ENCODE measurements at places on chromosomes 1 and 21. TPM values are rescaled to one million over a fixed set of nuclear protein-coding genes. Genes with fewer than 3 reads are reported as not detected.

Gene SLC16A4
- total RNA-seq = 13.7 TPM

Gene ARHGEF11
- total RNA-seq = 56.7 TPM

Gene SIM2
- total RNA-seq = not detected

- no peak for DNase-seq
- H3K27me3 ChIP-seq = no peaks in the 10 kb centered on the region
- H3K4me3 ChIP-seq = no peak overlapping the region
These were observed 27.9 kb downstream of the PCSK9 start for GRCh38 chr1:55067022-55067778.

DNA sequence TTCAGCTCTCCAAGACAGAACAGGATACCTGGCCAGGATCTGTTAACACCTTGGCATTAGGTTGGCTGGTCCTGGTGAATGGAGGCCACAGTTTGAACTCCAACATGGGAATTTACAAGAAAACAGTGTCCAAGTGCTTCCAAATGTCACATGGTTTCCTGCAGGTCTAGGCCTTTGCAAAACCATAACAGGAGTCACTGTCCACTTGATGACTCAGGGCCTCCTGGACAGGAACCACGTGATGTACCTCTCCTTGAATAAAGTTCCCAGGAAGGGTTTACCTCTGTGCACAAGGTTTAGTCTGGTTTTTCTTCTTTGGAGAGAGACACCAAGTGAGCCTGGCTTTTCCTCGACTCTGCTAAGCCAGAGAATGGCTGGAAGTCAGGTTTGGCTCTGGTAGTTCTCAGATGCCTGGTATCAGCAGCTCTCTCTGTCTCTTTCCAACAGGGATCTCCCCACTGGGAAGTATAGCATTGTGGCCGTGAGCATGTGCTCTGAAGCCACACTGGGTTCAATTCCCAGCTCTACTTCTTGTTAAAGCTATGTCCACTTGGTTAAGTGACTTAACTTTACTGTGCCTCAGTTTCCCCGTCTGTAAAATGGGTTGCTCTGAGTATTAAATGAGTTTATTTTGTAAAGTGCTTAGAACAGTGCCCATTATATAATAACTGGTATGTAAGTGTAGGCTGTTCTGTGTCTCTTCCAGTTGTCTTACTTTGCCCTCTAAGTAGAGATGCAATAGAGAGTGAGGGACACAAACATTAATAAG lies 27.3 kb upstream of the TMEM61 start:
- H3K27ac ChIP-seq = no peak overlapping the region
- H3K4me3 ChIP-seq = no peak overlapping the region

DNA sequence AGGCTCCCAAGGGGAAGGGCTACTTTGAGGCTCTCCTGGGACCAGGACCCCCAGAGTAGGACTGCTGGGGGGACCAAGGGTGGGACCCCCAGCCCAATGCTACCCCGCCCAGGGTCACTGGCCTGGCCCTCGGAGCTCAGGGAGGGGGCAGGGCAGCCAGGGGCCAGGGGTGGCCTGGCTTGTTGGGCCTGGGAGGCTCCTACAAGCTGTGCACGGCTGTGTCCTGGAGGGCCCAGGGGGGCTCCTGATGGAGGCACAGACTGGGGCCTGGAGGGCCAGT lies 2.2 kb downstream of the HES4 start:
- peaks cover 30% of the 10 kb centered on the region for H3K27me3 ChIP-seq
- no peaks in the 10 kb centered on the region for H3K36me3 ChIP-seq
- H3K4me1 ChIP-seq = peaks cover 41% of the 10 kb centered on the region
- H3K27ac ChIP-seq = no peak overlapping the region
- H3K4me3 ChIP-seq = no peak overlapping the region
- no peak for DNase-seq

DNA sequence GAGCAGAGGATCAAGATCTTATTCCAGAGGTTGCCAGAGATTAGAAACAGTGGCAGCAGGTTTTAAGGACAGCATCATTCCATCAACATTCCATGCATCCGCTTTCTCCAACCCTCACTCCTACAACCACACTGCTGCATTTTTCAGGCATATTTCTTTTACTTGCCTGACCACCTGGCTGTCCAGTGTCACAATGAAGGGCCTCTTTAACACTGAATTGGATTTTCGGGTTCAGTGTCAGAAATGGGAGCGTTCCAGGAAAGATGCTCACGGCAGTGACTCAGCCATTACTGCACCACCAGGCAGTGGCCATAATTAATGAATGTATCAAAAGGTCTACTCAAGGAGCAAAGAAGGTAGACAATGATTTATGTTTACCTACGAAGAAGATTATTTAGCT lies 200.4 kb upstream of the ESRRG start:
- no peak for DNase-seq
- no peaks in the 10 kb centered on the region for H3K36me3 ChIP-seq
- no peak overlapping the region for H3K4me3 ChIP-seq
- no peak overlapping the region for H3K27ac ChIP-seq

DNA sequence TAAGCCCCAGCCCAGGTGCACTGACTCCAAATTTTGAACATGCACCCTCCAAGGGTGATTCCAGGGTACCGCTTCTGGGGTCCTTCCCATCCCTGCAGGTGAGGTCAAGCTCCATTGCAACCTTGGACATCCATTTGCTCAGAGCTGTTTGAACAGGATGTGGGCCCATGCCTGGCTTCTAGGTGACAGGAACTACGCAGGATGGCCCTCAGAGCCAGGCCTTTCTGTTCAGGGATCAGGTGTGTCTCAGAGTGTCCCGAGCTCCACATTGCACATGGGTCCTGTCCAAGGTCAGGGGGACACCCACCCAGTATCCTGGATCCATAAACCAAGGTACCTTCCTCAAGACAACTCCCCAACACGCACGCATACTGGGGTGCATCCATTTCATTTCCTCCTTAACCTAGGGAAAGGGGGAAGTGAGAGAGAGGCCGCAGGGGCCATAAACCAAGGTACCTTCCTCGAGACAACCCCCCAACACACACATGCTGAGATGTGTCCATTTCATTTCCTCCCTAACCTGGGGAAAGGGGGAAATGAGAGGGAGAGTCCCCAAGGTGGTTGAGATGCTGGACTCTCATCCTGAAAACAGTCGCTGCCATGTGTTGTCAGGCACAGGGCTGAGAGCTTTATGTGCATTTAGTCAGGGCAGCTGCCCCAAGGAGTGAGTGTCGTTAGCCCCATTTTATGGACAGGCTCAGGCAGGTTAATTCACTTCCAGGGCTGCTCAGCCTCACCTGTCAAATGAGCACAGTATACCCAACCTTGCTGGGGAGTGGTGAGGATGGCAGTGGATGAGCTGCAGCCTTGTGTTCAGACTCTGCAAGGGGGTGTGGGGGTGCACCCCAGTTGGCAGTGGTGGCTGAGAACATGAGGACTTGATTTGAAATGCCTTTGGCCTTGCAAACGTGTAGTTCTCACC lies 2.1 kb downstream of the SLC66A1 start:
- peaks cover 17% of the 10 kb centered on the region for H3K4me1 ChIP-seq
- no peaks in the 10 kb centered on the region for H3K27me3 ChIP-seq
- H3K36me3 ChIP-seq = peaks cover 12% of the 10 kb centered on the region
- peak; percentile 55 for DNase-seq
- no peak overlapping the region for H3K4me3 ChIP-seq

DNA sequence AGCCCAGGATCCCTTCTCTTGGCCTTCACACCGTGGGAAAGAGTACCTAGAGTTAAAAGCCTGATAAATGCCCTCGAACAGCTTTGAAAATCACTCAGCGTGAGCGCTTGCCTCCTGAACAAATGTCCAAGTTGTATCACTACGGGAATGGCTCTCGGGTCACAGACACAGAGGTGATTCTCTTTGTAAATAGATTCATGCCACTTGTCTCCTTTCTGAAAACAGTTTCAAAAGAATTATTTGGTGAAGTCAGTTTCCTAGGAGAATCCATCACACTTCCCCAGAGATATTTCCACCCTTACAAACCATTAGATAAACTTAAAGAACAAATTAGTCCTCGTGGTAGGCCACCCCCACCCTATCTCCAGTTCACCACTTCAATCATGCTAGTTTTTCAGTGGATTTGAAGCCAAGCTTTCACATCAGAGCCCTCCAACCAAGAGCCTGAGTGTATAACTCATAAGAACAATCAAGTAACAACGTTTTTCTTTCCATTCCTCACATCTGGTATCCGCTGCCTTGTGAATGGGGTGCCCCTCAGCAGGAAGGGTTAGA lies 132.9 kb downstream of the SLC30A10 start:
- no peak for DNase-seq
- no peak overlapping the region for H3K4me3 ChIP-seq
- H3K36me3 ChIP-seq = no peaks in the 10 kb centered on the region
- no peaks in the 10 kb centered on the region for H3K4me1 ChIP-seq
- no peaks in the 10 kb centered on the region for H3K27me3 ChIP-seq

DNA sequence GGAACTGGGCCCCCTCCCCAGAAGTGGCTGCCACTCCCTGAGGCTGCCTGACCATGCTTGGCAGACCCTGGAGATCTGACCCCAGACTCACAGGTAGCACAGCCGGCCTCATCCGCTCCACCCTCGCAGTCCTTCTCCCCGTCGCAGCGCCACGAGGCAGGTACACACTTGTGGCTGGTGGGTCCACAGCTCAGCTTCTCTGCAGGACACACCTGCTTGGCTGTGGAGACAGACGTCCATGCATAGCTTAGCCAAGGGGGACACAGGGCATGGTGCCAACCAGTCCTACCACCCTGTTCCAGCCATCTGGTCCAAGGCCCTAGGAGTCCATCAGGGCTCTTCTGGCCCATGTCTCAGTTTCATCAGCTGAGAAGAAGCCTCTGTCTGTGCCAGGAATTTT lies 42.2 kb upstream of the MAGOH start:
- H3K27ac ChIP-seq = no peak overlapping the region
- H3K4me3 ChIP-seq = no peak overlapping the region
- no peaks in the 10 kb centered on the region for H3K27me3 ChIP-seq
- no peaks in the 10 kb centered on the region for H3K36me3 ChIP-seq

DNA sequence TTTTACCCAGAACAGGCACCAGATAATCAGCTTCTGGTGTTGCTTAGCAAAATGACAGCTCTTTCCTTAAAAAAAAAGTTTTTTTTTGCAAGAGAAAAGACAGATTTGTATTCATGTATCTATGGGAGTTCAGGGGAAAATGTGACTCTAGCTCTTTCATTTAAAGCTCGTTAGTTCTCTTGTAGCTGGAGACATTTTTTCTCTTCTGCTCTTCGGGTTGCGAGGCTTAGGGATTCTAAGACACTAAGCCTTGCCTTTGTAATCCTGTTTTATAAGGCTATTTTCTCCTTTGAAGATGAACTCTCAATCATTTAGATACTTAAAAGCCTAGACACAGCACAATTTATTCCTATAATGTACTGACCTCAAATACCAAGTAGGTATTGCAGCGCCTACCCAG lies 40.3 kb upstream of the EDARADD start:
- H3K4me1 ChIP-seq = no peaks in the 10 kb centered on the region
- no peak overlapping the region for H3K27ac ChIP-seq
- no peak overlapping the region for H3K4me3 ChIP-seq
- no peaks in the 10 kb centered on the region for H3K36me3 ChIP-seq
- no peaks in the 10 kb centered on the region for H3K27me3 ChIP-seq

DNA sequence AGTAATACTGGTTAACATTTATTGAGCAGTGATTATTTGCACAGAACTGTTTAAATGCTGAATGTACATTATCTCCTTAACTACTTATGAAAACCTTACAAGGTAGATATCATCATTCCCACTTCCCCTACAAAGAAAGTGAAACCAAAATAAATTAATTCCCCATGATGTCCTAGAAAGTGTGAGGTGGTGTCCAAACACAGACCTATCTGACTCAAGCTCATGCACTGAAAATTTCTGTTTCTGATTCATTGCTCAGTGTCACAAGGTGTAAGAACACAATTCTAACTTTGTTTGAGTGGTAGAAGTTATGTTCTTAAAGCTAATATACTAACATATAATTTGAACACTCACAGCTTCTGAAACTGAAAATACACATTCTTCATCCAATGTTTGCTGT lies 178.7 kb downstream of the MRPL39 start:
- H3K27ac ChIP-seq = no peak overlapping the region
- no peaks in the 10 kb centered on the region for H3K36me3 ChIP-seq
- H3K27me3 ChIP-seq = no peaks in the 10 kb centered on the region
- DNase-seq = no peak
- no peaks in the 10 kb centered on the region for H3K4me1 ChIP-seq
- no peak overlapping the region for H3K4me3 ChIP-seq

GRCh38 chr1:111218701-111219556 lies 8.6 kb upstream of the CHI3L2 start:
- DNase-seq = no peak
- no peaks in the 10 kb centered on the region for H3K36me3 ChIP-seq
- peak overlapping the region; percentile 43 for H3K27ac ChIP-seq

- DNase-seq = no peak
- no peak overlapping the region for H3K27ac ChIP-seq
- H3K4me1 ChIP-seq = no peaks in the 10 kb centered on the region
These were observed 205.1 kb downstream of the PLPP3 start for GRCh38 chr1:56374026-56374974.

GRCh38 chr1:159860456-159860855 lies 2.0 kb downstream of the VSIG8 start:
- no peak overlapping the region for H3K27ac ChIP-seq
- no peak for DNase-seq
- H3K36me3 ChIP-seq = no peaks in the 10 kb centered on the region
- H3K27me3 ChIP-seq = no peaks in the 10 kb centered on the region

DNA sequence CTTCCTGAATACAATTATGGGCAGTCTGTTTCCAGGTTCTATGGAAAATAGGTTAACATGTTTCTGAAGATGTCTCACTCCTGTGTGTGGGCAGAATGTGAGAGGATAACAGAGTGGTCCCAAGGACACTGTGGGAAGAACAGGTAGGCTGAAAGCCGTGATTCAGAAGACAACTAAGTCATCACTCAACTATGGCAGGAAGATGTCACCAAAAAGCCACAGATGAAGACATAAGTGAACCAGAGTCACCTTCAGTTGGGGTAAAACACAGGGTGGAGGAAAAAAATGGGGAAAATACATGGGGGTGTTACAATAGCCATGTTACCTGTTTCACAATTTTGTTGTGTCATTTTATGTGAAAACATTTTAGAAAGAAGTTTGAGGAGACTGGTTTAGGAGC lies 75.1 kb downstream of the UCHL5 start:
- H3K4me3 ChIP-seq = no peak overlapping the region
- H3K27me3 ChIP-seq = no peaks in the 10 kb centered on the region
- H3K27ac ChIP-seq = no peak overlapping the region
- no peak for DNase-seq
- H3K36me3 ChIP-seq = no peaks in the 10 kb centered on the region

DNA sequence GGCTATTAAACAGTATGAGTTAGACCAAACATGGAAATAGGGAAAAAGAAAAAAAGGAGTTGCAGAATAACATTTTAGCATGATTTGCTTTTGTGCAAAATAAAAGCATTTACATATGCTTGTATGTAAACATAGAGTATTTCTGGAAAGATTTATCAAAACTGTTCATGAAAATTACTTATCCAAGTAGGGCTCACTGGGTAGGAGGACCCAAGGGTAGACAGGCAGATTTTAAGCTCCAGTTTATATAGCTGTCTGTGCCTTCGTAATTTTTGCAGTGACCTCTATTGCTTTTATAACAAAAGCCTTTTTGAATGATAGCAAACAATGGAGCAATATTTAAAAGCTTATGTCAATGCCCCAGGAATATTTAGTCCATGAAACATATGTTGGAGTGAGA lies 228.8 kb upstream of the IRF2BP2 start:
- H3K27ac ChIP-seq = no peak overlapping the region
- H3K27me3 ChIP-seq = no peaks in the 10 kb centered on the region
- H3K36me3 ChIP-seq = no peaks in the 10 kb centered on the region

All from Peyer's patch (tissue), 4 donors.